ENCODE measurements at places on chromosomes 7 and 10. TPM values are rescaled to one million over a fixed set of nuclear protein-coding genes. Genes with fewer than 3 reads are reported as not detected.
A peak's percentile ranks its signal among the peaks of the same experiment; 100 is the strongest.

Gene PON3
- total RNA-seq = not detected

- H3K27me3 ChIP-seq = peaks cover 2% of the 10 kb centered on the region
- H3K27ac ChIP-seq = no peak overlapping the region
- H3K4me1 ChIP-seq = no peaks in the 10 kb centered on the region
- DNase-seq = no peak
- H3K36me3 ChIP-seq = no peaks in the 10 kb centered on the region
- H3K4me3 ChIP-seq = no peak overlapping the region
These were observed 15.1 kb upstream of the ELN start for GRCh38 chr7:74012842-74013249.

Gene CYP2C18
- total RNA-seq = 0.71 TPM

DNA sequence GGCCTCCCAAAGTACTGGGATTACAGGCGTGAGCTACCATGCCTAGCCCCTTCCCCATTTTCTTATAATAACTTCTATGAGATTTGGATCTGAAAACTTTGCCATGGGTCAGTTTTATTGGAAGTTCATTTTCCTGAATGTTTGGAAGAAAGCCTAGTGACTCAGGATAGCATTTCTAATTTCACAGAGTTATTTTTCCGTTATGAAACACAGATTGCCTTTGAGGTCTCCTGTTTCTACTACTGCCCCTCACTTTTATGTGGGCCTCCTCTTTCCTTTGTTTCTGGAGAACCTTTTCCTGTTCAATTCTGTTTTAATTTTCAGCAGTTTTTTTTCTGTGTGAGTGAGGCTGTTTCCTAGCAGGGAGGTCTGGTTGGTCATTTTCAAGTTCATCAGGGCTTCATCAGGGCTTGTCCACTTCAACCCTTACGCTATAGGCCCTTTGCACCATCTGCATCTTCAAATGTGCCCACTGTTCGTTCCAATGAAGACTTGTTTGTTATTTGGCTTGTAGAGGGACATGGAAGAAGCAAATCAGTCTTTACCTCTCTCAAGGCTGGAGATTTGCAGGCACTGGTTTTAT lies 58.7 kb downstream of the BMPR1A start:
- H3K4me3 ChIP-seq = no peak overlapping the region
- no peaks in the 10 kb centered on the region for H3K4me1 ChIP-seq
- no peaks in the 10 kb centered on the region for H3K36me3 ChIP-seq
- no peak for DNase-seq
- H3K27me3 ChIP-seq = no peaks in the 10 kb centered on the region

Gene OPN4
- total RNA-seq = not detected

DNA sequence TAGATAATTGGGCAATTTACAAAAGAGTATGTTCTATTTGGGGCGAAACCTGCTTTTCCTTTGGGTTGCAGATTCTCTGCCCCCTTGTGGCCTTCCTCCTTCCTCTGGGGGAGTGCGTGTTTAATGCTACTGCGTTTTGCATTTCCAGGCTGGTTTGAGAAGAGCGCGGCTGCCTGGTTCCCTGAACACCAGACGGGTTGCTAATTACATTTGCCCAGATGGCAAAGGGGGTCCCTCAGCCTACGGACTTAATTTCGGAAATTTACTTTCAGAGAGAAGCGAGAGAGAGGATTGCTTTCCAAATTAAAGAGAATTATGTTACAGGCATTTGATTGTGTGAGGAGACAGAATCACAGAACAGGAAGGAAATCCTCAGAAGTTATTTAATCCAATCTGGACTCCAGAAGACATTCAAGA lies 91.9 kb upstream of the JAZF1 start:
- DNase-seq = peak; percentile 23
- peaks cover 7% of the 10 kb centered on the region for H3K4me1 ChIP-seq
- no peak overlapping the region for H3K4me3 ChIP-seq
- H3K36me3 ChIP-seq = peaks cover 3% of the 10 kb centered on the region
- H3K27me3 ChIP-seq = peaks cover 42% of the 10 kb centered on the region
- H3K27ac ChIP-seq = no peak overlapping the region

DNA sequence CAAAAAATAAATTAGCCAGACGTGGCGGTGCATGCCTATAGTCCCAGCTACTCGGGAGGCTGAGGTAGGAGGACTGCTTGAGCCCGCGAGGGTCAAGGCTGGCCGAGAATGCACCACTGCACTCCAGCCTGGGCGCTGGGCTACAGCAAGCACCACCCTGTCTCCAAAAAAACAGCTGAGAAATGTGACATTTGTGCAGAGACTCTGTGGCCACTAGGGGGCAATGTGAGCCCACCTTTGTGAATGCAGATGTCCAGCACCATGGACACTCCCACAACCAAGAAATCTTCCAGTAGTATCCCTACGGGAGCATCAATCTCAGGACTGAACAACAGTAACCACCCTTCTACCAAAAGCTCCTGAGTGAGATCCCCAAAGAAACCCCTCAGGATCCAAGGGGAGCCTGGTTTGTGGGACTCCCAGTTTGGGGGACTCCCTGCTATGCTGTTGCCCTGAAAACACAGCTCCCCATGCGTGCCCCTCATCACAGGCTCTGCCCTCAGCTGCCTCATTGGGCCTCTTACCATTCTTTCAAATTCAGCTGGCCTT lies 6.2 kb upstream of the AHCYL2 start:
- H3K4me1 ChIP-seq = peaks cover 9% of the 10 kb centered on the region
- no peaks in the 10 kb centered on the region for H3K36me3 ChIP-seq
- no peak overlapping the region for H3K27ac ChIP-seq
- peaks cover 3% of the 10 kb centered on the region for H3K27me3 ChIP-seq
- DNase-seq = peak; percentile 85
- no peak overlapping the region for H3K4me3 ChIP-seq

Gene ASB10
- total RNA-seq = not detected

GRCh38 chr7:106039486-106040060 lies 72.5 kb downstream of the SYPL1 start:
- no peaks in the 10 kb centered on the region for H3K36me3 ChIP-seq
- no peak overlapping the region for H3K27ac ChIP-seq
- H3K27me3 ChIP-seq = peaks cover 2% of the 10 kb centered on the region
- no peak overlapping the region for H3K4me3 ChIP-seq
- DNase-seq = no peak

DNA sequence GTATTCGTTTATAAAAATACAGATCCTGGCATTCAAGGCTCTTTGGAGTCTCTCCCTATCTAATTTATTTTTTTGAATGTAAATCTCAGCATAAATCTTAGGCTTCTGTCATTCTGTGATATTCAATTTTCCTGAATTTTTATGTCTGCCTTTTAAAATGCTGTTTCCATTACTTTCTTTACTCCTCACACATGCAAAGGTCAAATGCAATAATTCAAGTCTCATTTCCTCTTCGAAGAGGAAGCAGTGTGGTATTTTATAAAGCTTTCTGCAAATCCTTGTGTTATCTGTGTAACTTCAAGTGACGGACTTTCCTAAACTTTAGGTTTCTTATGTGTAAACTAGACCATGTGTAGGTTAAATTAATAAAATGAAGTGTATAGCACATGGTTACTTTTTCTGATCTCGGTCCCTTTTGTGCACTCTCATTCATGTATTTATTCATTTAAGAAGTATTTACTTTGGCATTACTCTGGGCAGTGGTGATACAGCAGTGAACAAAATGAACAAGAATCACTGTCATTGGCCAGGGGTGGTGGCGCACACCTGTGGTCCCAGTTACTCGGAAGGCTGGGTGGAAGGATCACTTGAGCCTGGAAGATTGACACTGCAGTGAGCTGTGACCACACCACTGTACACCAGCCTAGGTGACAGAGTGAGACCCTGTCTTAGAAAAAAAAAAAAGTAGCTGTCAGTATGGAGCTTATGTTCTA lies 332.2 kb downstream of the EXOC4 start:
- H3K4me1 ChIP-seq = no peaks in the 10 kb centered on the region
- H3K27me3 ChIP-seq = no peaks in the 10 kb centered on the region
- H3K27ac ChIP-seq = no peak overlapping the region
- DNase-seq = no peak
- no peak overlapping the region for H3K4me3 ChIP-seq

- H3K36me3 ChIP-seq = no peaks in the 10 kb centered on the region
- DNase-seq = no peak
- H3K4me1 ChIP-seq = no peaks in the 10 kb centered on the region
- no peak overlapping the region for H3K4me3 ChIP-seq
- no peaks in the 10 kb centered on the region for H3K27me3 ChIP-seq
- H3K27ac ChIP-seq = no peak overlapping the region
These were observed 160.1 kb downstream of the SORCS1 start for GRCh38 chr10:107004362-107004761.

- peaks cover 97% of the 10 kb centered on the region for H3K4me1 ChIP-seq
- no peak for DNase-seq
- H3K27me3 ChIP-seq = no peaks in the 10 kb centered on the region
- peak overlapping the region; percentile 76 for H3K27ac ChIP-seq
- peak overlapping the region; percentile 25 for H3K4me3 ChIP-seq
- peaks cover 10% of the 10 kb centered on the region for H3K36me3 ChIP-seq
These were observed 12.5 kb downstream of the ITPRIP start for GRCh38 chr10:104325436-104326435.

Gene INMT
- total RNA-seq = not detected

GRCh38 chr7:34463830-34464229 lies 194.2 kb upstream of the NPSR1 start:
- no peaks in the 10 kb centered on the region for H3K4me1 ChIP-seq
- H3K27ac ChIP-seq = no peak overlapping the region
- H3K4me3 ChIP-seq = no peak overlapping the region
- no peak for DNase-seq
- no peaks in the 10 kb centered on the region for H3K36me3 ChIP-seq
- H3K27me3 ChIP-seq = no peaks in the 10 kb centered on the region

- no peak overlapping the region for H3K27ac ChIP-seq
- no peaks in the 10 kb centered on the region for H3K27me3 ChIP-seq
- no peaks in the 10 kb centered on the region for H3K36me3 ChIP-seq
- no peak for DNase-seq
- no peak overlapping the region for H3K4me3 ChIP-seq
These were observed 31.1 kb downstream of the SH3PXD2A start for GRCh38 chr10:103824281-103824680.

Gene TPST1
- total RNA-seq = 0.62 TPM

DNA sequence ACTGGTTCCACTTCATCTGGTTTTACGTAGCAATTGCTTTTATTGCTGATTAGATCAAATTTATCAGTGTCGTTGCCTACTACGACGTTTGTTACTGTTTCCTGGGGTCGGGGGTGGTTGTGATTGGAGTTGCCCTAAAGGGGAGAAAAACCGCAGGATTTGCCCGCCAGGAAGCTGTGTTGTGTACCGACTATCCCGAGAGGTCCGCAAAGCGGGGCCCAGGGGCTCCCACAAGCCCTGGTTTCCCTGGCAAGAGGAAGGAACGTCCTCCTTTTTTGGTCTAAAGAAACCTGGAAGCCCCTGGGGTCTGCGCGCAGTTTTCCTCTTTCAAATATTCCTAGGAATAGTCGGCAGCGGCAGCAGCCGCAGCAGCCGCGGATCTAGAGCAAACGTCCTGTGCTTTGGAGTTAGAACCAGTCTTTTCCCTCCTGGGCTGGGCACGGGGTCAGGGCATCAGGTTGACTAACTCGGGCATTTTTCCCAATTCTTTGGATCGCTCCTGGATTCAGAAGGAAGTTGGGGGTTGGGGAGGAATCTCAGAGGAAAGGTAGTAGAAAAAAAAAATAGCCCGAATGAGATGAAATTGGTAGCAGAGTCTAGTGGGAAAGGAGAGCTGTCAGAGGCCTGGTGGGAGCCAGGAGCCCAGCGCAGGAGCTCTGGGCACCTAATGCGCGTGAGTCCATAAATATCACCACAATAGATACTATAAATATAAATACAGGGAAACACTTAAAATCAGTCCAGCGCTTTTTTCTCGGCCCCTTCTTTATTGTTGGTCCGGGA lies 4.6 kb downstream of the VAX1 start:
- H3K27me3 ChIP-seq = peaks cover 75% of the 10 kb centered on the region
- peak overlapping the region; percentile 53 for H3K27ac ChIP-seq
- DNase-seq = no peak
- peak overlapping the region; percentile 41 for H3K4me3 ChIP-seq
- H3K36me3 ChIP-seq = no peaks in the 10 kb centered on the region

GRCh38 chr7:153951316-153951715 lies 100.9 kb upstream of the DPP6 start:
- no peak overlapping the region for H3K4me3 ChIP-seq
- H3K36me3 ChIP-seq = no peaks in the 10 kb centered on the region
- no peaks in the 10 kb centered on the region for H3K4me1 ChIP-seq
- H3K27ac ChIP-seq = no peak overlapping the region

- no peaks in the 10 kb centered on the region for H3K36me3 ChIP-seq
- no peak overlapping the region for H3K4me3 ChIP-seq
- peak overlapping the region; percentile 71 for H3K27ac ChIP-seq
These were observed 3.4 kb downstream of the HIPK2 start for GRCh38 chr7:139774376-139774775.

Gene AHR
- 43.3 TPM for total RNA-seq

- no peaks in the 10 kb centered on the region for H3K4me1 ChIP-seq
- H3K36me3 ChIP-seq = no peaks in the 10 kb centered on the region
- no peak for DNase-seq
- no peak overlapping the region for H3K27ac ChIP-seq
- H3K4me3 ChIP-seq = no peak overlapping the region
These were observed 100.4 kb downstream of the CPED1 start for GRCh38 chr7:121088870-121089269.

DNA sequence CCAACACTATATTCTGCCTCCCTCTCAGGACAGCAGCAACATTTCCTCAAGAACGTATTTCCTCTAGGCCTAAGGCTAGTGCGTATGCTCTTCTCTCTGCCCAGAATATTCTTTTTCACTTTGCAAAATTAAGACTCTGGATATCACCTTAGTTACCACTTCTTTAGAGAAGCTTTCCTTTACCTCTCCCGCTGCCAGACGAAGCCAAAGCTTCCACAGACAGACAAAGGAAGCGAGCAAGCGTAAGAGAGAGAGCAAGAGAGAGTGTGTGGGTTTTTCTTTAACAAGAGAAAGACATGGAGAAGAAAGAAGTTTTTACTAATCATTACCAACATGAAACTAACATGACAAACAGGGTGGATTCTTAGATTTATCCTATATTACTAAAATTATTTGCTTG lies 64.1 kb downstream of the P4HA1 start:
- no peak overlapping the region for H3K4me3 ChIP-seq
- no peaks in the 10 kb centered on the region for H3K27me3 ChIP-seq
- no peaks in the 10 kb centered on the region for H3K4me1 ChIP-seq
- H3K27ac ChIP-seq = no peak overlapping the region
- peaks cover 21% of the 10 kb centered on the region for H3K36me3 ChIP-seq

Gene DBNL
- total RNA-seq = 129 TPM

Gene DRGX
- not detected for total RNA-seq

- H3K27ac ChIP-seq = no peak overlapping the region
- H3K4me3 ChIP-seq = no peak overlapping the region
- no peak for DNase-seq
- H3K27me3 ChIP-seq = peaks cover 3% of the 10 kb centered on the region
- no peaks in the 10 kb centered on the region for H3K36me3 ChIP-seq
- H3K4me1 ChIP-seq = no peaks in the 10 kb centered on the region
These were observed 55.0 kb downstream of the CACNB2 start for GRCh38 chr10:18195060-18195799.

- no peaks in the 10 kb centered on the region for H3K36me3 ChIP-seq
- H3K27ac ChIP-seq = no peak overlapping the region
- no peaks in the 10 kb centered on the region for H3K4me1 ChIP-seq
- peaks cover 18% of the 10 kb centered on the region for H3K27me3 ChIP-seq
These were observed 51.9 kb downstream of the DDC start for GRCh38 chr7:50513166-50513871.

GRCh38 chr7:6636741-6637543 lies at the start of gene ZNF316:
TSS of gene ZNF316 (plus strand) at chr7:6637318. CDS start at chr7:6642410, 5,092 bp downstream.
- H3K4me3 ChIP-seq = peak within 1 kb of the TSS; percentile 82
- DNase-seq = peak; percentile 62
- peaks cover 30% of the 10 kb centered on the region for H3K4me1 ChIP-seq
- no peaks in the 10 kb centered on the region for H3K27me3 ChIP-seq
- peak within 1 kb of the TSS; percentile 77 for H3K27ac ChIP-seq
